NCI-H2029 (cell line): ENCODE measurements at places on chromosomes 7 and 10.
A peak's percentile ranks its signal among the peaks of the same experiment; 100 is the strongest.

- no peak for DNase-seq
Measured at GRCh38 chr10:53598914-53599313, 826.3 kb upstream of the MBL2 start.

- DNase-seq, result no peak
Measured at GRCh38 chr10:588246-589165, 101.0 kb downstream of the DIP2C start.

- no peak for DNase-seq
Measured at GRCh38 chr10:10545771-10546170, 471.9 kb upstream of the CELF2 start.

GRCh38 chr10:24603333-24603732 lies 120.4 kb downstream of the ARHGAP21 start:
- no peak for DNase-seq

- DNase-seq, result no peak
Measured at GRCh38 chr7:49631960-49632359, 141.5 kb upstream of the VWC2 start.

- peak; percentile 26 for DNase-seq
Measured at GRCh38 chr7:152615031-152615741, 60.8 kb downstream of the XRCC2 start.

DNA sequence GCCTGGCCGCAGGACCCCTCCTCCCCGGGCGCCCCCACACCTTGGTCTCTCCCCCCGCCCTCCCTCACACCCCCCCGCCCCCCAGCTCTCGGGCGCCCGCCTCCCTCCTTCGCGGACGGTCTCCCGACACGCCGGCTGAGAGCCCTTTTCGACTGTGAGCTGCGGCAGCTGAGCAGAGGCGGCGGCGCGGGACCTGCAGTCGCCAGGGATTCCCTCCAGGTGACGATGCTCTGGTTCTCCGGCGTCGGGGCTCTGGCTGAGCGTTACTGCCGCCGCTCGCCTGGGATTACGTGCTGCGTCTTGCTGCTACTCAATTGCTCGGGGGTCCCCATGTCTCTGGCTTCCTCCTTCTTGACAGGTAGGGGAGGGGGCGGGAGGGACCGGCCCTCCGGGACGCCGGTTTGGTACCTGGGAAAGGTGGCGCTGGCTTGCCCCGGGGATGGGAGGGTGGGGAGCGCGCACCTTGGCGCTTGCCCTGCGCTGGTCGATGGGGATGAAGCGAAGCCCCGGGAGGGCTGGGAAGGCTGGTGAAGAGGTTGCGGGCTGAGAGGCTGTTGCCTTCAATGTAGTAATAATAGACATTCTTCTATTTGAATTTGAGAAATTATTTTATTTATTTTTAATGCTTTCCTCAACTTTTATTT lies at the start of gene BMPER:
BMPER (plus strand) TSS at position 151 of the 644 bp plus-strand sequence; CDS start at position 226, 75 bp downstream.
- DNase-seq, result peak; percentile 15

- peak; percentile 33 for DNase-seq
Measured at GRCh38 chr10:23293145-23293724, 51.4 kb downstream of the C10orf67 start.

GRCh38 chr10:17430647-17431355 lies 23.6 kb downstream of the ST8SIA6 start:
- DNase-seq, result no peak

DNA sequence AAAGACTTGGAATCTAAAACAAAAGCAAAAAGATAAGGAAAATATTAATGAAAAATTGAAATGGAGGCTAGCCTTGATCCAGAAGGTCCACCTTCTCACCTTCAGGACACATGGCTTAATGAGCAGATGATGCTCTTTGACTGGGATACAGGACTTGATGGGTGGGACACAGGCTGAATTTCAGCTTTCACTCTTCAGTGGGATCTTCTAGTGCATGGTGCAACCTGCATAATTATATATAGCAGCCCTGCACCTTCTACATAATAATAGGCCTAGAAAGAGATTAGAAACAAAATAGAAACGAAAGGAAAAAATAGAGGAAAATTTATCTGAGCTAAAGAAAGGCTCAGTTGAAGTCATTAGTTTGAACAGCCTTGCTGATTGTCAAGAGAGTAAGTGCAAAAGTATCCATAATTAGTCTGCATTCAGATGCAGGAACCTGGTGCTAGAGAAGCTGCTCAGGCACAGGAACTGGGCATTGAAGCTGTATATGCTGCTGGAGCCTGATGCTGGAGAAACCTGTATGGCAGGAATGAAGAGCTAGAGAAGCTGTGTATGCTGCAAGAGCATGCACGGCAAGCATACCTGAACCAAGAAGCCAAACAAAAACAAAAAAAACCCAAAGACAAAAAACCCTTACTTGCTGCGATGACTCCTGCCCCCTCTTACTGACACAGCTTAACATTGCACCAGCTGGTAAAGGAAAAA lies 19.4 kb downstream of the MKLN1 start:
- no peak for DNase-seq

- DNase-seq, result no peak
Measured at GRCh38 chr10:16437540-16437894, 707 bp downstream of the PTER start.

- DNase-seq, result no peak
Measured at GRCh38 chr7:12131122-12131521, 80.0 kb upstream of the TMEM106B start.

GRCh38 chr7:87212498-87212897 lies 7.0 kb downstream of the TMEM243 start:
- no peak for DNase-seq

- DNase-seq, result no peak
Measured at GRCh38 chr10:104348601-104349000, 5.0 kb upstream of the CFAP58 start.

GRCh38 chr10:36888925-36889573 lies 236.3 kb upstream of the ANKRD30A start:
- no peak for DNase-seq

DNA sequence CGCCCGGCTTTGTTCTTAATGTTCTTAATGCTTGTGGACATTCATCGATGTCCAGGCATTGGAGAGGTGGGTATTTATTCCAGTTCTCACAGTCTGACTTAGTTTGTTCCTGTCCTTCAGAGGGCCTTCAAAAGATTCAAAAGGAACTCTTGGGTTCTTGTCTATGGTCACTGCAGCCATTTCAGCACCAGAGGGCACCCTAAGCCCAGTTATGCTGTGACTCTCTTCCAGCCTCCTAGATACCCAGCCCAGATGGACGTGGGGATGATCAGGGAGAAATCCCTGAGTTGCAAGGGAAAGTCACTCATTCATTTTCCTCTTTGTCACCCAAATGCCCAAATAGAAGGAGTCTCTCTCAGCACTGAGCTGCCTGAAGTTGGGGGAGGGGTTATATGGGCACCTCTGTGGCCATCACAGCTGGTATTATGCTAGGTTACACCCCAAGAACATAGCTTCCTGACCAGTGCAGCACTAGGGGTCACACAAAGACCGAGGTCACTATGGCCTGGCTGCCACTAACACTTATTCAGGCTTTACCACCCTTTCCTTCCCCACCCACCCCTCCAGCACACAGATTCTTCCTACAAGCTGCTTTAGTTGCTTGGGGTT lies 26.5 kb upstream of the CCDC126 start:
- DNase-seq, result peak; percentile 58

DNA sequence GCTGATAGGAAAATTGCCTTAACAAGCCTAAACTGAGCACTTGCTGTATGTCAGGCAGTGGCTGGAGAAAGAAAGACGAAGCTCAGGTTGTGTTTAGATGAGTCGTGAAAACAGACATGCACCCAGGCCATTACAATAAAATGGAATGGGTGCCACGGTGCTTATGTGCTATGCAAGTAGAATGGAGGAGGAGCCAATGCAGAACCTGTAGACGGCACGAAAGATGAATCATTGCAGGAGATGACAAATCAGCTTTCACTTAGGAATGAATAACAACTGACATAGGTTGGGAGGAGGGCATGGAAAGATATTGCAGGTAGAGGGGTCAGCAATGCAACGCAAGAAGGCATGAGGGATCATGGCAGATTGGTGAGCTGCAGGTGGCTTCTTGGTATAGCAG lies 61.2 kb upstream of the ARHGAP21 start:
- DNase-seq, result no peak

DNA sequence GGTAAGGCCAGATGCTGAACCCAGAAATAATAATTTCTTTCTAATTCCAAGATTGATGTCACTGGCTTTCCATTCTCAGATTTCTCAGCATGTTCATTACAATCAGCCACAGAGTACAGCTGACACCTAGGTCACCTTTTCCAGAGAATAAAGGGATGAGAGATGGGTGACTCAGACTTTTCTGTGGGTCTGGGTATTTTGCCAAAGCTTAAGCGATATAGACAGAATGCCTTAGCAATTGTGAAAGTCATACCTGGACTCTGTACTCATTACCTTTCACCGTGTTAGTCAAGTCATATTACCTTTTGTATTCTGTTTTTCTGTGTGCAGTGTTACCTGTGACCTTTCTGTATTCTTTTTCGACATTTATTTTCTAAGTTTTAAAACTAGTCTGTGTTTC lies 10.6 kb upstream of the PRTFDC1 start:
- no peak for DNase-seq

DNA sequence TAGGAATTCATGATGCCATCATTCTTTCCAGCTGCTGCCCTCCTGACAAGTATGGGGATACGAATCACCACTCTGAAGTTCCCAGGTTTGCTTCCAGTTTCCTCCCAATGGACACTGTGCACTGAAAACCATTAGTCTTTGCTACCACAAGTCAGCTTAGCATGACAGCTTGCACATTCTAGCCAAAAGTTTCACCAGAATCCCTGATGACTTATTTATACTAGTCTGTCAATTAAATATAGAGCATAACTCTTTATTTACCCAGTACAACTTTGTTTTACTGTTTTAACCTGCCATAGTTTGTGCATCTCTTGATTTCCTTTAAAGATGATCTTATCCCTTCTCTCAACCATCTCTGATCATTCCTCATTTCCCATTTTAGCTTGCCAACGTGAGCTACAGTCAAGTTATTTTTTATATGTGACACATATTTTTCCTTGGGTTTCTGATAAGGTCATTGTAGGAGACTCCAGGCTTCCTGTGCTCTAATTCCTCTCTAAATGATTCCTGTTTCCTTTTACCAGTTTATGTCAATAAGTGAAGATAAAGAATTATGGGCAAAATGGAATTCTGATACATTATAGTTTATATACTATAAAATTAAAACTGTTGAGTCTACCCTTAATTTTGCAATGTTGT lies 167.5 kb upstream of the MEOX2 start:
- DNase-seq, result no peak

GRCh38 chr7:123879628-123880027 lies 34.7 kb downstream of the HYAL4 start:
- DNase-seq, result no peak

DNA sequence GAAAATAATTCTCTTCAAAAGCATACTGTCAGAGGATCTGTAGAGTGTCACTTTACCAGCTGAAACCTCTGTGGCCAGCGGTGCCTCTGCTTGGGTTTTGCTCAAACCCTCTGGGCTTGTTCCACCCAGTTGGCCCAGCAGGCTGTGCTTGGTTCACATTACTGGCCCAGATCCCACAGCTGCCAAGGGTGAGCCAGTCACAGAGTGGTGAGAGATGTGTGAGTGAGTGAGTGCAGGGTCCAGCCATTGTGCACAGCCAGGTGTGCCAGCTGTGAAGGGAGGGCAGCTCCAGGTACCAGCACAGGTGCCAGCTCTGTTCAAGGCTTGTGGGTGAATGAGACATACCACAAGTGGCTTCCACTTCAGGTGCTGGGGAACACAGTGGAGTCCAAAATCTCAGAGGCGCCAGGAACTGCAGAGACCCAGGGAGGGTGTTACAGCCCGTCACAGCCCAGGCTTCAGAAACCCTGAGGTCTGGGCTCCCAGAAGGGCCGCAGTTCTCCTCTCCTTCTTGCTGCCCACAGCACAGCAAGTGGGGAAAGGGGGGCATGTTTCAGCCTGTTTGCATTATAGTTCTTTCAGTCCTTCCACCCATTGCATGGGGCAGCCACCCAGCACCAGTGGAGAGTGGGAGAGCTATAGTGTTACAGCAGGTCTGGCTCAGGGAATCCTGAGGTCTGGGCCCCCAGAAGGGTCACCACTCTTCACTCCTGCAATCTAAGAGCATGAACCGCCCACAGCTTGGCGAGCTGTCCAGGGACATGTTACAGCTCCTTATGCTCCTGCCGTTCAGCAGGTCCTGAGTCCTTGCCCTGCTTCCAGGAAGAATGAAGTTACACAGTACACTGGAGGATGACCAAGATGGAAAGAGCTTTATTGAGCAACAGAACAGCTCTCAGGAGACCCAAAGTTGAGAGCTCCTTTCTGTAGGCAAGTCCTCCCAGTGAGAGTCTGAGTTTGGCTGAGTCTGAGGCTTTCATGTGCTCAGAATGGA lies 931.7 kb upstream of the SORCS1 start:
- no peak for DNase-seq

DNA sequence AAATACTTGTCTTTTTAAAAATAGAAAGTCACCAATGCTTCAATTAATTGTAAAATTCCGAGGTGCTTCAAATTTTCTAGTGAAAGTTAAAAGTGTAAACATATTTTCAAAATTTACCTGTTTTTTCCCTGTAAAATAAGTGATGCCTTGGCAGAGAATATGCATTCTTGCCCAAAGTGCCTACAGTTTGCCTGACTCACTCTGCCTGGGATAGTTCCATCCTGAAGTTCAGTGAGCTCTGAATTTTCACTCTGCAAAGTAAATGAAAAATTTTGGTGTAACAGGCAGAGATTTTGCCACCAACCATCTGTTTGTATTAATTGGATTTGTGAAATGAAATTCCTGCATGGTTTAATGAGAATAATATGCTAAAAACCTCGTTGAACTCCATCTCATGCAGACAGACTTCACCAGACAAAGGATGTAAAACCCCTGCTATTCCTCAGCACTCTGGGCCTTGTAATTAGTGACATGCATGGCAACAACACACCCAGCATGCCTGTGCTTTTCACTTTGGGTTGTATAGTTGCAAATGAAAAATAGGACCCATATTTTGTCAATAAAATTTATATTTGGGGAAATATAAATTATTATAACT lies 117.4 kb upstream of the GNAI1 start:
- no peak for DNase-seq

GRCh38 chr7:1366801-1367405 lies 92.4 kb downstream of the MICALL2 start:
- no peak for DNase-seq

DNA sequence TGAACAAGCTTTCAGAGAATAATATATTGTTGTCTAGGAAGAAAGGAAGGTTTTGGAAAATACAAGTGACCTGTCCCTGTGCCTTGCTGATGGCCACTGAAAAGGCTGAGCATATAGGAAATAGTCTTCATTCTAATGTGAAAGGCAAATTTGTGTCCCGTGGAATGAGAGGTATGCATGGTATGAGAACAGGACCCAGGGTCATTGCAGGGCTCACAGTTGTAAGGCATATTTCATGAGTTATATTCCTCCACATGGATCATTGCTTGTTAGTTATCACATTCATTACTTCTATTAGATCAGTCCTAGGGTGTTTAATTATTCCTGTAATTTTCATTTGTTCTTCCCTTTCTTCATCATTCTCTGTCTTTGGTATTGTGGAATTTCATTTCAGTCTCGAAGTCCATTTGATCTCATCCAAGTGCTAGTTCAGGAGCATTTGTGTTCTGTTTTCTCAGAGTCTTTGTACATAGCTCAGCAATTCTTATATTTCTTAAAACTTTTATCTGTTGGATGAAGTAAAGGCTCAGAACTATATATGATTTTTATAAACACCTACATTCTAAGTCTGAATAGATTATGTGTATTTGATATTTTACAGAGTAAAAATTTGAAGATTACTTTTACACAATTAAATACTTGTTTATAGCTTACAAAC lies 39.4 kb upstream of the ARHGAP21 start:
- DNase-seq, result no peak
